Activated CD4-positive, alpha-beta T cell treated with anti-CD3 and anti-CD28 coated beads, Interleukin-10, Interleukin-2, amounts not matched to agents 100 ng/mL and 50 ng/mL, durations not matched to agents 16 hours and 8 hours (primary cell): ENCODE measurements at places on chromosomes 3 and 15.

DNA sequence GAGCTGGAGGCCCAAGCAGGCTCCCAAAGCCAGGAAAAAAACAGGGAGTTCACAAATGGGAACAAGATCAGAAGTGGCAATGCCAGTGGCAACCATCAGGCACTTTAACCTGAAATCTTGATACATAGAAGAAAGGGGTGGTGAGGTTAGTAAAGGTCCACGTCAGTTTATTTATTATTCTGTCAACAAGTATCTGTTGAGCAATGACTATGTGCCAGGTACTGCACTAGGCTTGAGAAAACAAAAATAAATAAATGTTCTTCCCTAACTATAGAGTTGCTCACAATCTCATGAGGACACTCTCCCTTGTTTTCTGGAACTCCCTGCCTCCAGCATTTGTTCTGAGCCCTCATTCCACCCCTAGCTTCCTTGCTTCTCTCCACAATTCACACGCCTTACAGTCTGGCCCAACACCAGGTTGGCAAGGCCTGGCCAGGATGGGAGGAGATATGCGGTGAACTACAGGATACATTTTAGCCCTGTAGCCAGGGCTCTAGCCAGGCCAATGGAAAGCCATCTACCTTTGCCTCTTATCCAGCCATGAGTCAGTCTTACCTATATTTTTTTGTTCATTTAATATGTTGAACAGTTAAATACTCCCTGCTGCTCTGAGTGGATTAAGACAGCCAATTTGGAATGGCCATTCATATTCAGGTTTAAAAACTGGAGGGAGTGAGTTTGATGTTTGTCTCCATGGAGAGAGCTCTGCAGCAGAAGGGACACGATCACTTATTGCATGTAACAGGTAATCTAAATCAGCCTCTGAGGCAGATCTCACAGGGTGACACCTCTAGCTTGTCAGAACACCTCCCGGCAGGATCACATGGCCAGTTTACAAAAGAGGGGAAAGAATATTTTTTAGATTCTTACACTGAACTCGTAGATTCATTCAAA lies 161.9 kb upstream of the ATP11B start:
- no peak for DNase-seq

- peak; percentile 32 for DNase-seq
Observed at GRCh38 chr3:32371461-32372212, 20.0 kb upstream of the CMTM7 start.

DNA sequence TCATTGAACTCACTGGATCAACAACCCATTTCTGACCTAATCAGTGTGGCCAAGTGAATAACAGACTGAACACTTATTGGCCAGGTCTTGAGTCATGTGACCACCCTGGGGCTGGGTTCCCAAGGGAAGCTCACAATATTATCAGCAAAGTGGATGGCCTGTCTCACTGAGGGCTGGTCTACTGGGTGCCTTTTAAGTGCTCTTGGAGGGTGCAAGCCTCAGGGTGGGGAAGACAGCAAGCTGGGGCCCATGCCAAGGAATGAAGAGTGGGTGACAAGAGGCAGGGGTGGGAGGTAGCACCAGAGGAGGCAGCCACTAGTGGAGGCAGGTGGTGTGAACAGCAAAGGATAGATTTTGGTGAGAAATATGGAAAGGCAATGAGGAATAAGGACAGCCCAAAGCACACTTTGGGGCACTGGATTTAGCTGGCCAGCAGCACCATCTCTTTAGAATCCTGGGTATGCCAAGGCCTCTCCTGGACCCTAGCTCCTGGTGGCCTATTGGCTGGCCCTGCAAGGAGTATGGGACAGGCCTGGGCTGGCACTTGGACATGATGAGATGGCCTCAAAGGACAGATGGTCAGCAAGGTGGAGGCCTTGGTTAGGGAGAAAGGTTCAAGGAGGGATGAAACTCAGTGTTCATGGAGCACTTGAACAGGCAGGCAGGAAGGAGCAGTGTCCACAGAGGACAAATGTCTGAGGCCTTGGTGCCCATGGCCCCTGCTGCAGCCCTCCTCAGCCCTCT lies 34.2 kb downstream of the HMCES start:
- no peak for DNase-seq

GRCh38 chr3:99823723-99824711 lies 6.4 kb downstream of the CMSS1 start:
- DNase-seq: no peak

- no peak for DNase-seq
Observed at GRCh38 chr3:45566951-45567411, 27.6 kb upstream of the LIMD1 start.

- no peak for DNase-seq
Observed at GRCh38 chr3:32280262-32280910, 41.9 kb downstream of the CMTM8 start.

GRCh38 chr3:111335512-111336303 lies 206.3 kb upstream of the CD96 start:
- DNase-seq: peak; percentile 49

GRCh38 chr3:139638518-139638917 lies 39.3 kb downstream of the NMNAT3 start:
- DNase-seq: no peak

- no peak for DNase-seq
Observed at GRCh38 chr3:12461097-12461649, 23.1 kb upstream of the TSEN2 start.

- peak; percentile 69 for DNase-seq
Observed at GRCh38 chr15:74793135-74794028, 11.5 kb downstream of the CSK start.

DNA sequence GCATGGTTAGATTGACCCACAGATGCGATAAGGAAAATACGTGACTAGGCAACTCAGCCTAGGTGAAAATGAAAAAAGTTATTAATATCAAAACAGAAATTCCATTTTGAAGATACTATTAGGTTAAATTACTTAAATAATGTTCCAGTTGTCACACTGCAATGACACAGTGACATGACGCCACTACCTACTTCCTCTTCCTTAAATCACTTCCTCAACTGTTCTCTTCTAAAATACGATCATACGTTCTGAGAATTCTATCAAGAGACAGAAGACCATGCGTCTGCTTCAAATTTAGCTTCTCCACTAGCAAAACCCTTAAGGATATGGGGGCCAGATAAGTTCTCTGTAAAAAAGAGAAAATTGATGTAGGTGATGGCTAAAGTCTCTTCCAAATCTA lies 18.2 kb downstream of the CMTM6 start:
- DNase-seq: no peak

GRCh38 chr3:145183261-145183660 lies 977.7 kb downstream of the PLOD2 start:
- no peak for DNase-seq

DNA sequence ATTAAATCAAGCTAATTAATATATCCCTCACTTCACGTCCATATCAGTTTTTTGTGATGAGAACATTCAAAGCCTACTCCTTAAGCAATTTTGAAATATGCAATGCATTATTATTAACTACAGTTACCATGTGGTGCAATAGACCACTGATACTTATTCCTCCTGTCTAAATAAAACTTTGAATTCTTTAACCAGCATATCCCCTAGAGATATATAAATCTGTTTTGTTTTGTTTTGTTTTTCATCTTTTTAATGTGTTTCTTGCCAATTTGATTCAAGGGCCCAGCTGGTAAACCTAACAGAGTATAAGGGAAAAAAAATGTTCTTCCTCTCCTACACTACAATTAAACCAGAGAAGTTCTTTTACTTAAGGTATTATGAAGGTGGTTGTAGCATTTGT lies 524.2 kb downstream of the NAALADL2 start:
- no peak for DNase-seq

- no peak for DNase-seq
Observed at GRCh38 chr3:177615015-177615414, 417.7 kb upstream of the TBL1XR1 start.

GRCh38 chr3:21909096-21909495 lies 158.1 kb upstream of the ZNF385D start:
- DNase-seq: no peak

GRCh38 chr15:42315521-42315920 lies 42.3 kb upstream of the TMEM87A start:
- peak; percentile 3 for DNase-seq

DNA sequence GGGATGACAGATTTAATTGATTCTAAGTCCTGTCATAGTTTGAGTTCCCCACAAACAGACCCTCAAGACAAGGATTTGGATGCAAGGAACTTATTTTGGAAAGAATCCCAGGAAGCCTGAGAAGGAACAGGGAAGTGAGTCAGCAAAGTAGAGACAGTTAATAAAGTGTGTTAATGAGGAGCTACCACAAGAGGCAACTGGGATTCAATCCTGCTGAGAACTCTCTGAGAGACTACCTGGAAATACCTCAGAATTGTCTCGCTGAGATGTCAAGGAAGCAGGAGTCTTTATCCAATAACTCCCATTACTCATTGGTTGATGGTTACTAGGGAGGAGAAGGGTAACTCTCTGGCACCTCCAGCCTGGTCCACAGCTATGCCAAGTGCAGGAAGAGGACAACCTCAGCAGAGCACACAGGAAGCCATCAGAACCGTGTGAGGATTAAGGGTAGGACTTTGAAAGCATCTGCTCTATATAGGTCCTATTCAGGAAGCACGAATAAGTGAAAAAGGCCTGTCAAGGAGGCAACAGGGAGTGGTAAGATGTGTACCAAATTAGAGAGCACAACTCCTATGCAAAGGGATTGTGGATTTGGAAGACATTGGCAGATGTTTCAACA lies 311.1 kb upstream of the KCNH8 start:
- no peak for DNase-seq

DNA sequence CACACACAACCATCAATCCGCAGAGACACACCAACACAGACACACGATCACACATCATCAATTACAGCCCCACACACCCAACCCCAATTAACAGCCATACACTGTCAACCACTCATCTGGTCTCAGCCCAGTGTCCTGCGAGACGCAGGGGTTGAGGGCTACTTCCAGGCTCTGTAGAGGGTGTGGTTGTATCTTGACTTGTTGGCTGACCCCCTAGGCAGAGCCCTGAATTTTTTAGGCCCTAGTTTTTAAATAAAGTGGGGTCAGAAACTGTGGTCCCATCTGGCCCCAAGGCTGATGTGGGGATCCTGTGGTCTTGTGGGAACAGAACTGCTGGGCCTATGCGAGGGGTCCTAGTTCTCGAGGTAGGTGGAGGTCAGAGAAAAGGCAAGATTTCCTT lies 9.2 kb downstream of the VILL start:
- DNase-seq: no peak

GRCh38 chr3:69085168-69085832 lies 563 bp downstream of the ARL6IP5 start:
- DNase-seq: no peak

GRCh38 chr3:180267202-180267843 lies 230.6 kb upstream of the PEX5L start:
- peak; percentile 29 for DNase-seq

- DNase-seq: no peak
Observed at GRCh38 chr3:24523988-24524727, 29.5 kb upstream of the THRB start.

DNA sequence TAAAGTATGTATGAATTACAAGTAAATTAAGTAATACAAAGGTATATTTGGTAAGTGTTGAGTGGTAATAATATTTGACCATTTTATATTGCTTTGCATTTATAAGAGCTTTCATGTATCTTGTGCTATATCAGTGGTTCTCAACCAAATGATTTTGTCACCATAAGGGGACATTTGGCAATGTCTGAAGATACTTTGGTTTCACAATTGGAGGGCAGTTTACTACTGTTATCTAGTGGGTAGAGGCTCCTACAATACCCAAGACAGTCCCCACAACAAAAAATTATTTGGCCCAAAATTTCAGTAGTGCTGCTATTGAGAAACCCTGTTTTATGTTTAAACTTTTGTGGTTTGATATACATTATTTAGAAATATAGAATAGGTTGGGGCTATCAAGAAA lies 14.6 kb downstream of the TRPC1 start:
- DNase-seq: no peak

DNA sequence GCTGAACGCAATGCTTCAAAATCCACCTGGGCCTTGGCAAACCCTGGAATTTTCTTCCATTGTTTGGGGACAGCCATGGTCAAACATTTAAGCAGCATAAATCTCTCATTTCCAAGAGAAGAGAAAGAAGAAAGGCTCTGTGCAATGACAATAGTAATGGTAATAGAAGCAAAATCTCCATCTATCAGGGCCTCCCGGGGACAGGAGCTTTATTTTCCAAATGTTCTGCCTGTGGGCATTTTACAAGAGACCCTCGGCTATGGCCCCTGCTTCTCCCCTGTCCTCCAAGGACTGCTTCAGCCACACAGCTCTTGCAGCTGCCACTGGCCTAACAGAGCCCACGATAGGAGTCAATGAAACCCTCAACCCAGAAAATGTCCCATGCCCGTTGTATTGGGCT lies 12.7 kb upstream of the FAM240A start:
- no peak for DNase-seq

DNA sequence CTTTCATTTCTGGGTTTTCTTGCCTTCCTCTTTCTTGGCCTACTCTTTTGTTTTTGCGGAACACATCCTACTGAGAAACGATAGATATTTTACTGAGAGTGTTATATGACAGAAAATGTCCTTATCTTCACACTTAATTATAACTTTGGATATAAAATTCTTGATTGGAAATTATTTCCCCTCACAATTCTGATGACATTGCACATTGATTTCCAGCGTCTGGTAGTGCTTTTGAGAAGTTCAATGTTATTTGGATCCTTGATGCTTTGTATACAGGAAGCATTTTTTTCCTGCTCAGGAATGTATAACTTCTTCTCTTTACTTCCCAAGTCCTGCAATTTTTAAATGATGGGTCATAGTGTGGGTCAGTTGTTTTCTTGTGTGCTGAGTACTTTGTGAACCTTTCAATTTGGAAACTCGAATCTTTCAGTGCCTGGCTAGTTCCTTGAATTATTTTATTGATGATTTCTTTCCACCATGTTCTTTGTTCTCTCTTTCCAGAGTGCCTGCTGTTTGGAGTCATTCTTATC lies 183.9 kb downstream of the PDCD6IP start:
- no peak for DNase-seq

GRCh38 chr3:98367464-98368246 lies 14.0 kb downstream of the OR5K4 start:
- no peak for DNase-seq

GRCh38 chr3:16723978-16724377 lies 118.8 kb upstream of the DAZL start:
- DNase-seq: no peak

DNA sequence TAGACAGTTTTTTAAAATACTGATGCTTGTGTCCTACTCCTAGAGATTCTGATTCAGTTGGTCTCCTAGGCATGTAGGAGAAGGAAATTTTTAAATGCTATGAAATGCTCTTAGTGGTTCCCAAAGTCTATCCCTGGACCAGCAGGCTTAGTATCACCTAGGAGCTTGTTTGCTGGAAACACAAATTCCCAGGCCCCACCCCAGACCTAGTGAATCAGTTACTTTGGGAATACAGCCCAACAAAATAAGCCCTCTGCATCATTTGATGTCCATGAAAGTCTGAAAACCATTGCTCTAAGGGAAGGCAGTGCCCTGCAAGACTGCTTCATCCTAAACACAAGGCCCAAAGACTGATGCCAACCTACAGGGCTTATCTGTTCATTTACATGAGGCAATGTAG lies 36.3 kb downstream of the CCNL1 start:
- DNase-seq: no peak

- no peak for DNase-seq
Observed at GRCh38 chr3:189655617-189656016, 24.4 kb downstream of the TP63 start.
